ENCODE measurements at places on chromosomes 7 and 10. TPM values are rescaled to one million over a fixed set of nuclear protein-coding genes. Genes with fewer than 3 reads are reported as not detected.

Gene GRID1
- not detected for total RNA-seq

Gene MUC3A
- total RNA-seq: not detected

Gene CRTAC1
- not detected for total RNA-seq

Gene KLF14
- total RNA-seq: not detected

Gene CYP2E1
- 0.36 TPM for total RNA-seq

Gene SH2B2
- total RNA-seq: 0.56 TPM

Gene SSBP1
- 204 TPM for total RNA-seq

Gene FEZF1
- not detected for total RNA-seq

Gene PLEKHS1
- total RNA-seq: not detected

Gene CYP2W1
- not detected for total RNA-seq

Gene WNT2
- total RNA-seq: 1.4 TPM

Gene FGFBP3
- under 0.01 TPM for total RNA-seq

Gene AUTS2
- 1.4 TPM for total RNA-seq

Gene TACC2
- total RNA-seq: 2.9 TPM

Gene FXYD4
- not detected for total RNA-seq

Gene CADPS2
- 0.54 TPM for total RNA-seq

Gene CCDC201
- not detected for total RNA-seq

Gene DRGX
- not detected for total RNA-seq

Gene ZNF716
- total RNA-seq: not detected

Gene GPR37
- total RNA-seq: 9.2 TPM

Gene NUTM2E
- not detected for total RNA-seq

Gene CALML5
- total RNA-seq: not detected

Gene PRSS2
- not detected for total RNA-seq

Gene PNPLA8
- total RNA-seq: 23.9 TPM

Gene PRSS37
- total RNA-seq: not detected

Gene POLR2J2
- total RNA-seq: 1.3 TPM

Gene SERPINE1
- total RNA-seq: 1,441 TPM

Gene SORCS1
- total RNA-seq: not detected

Gene SEPHS1
- total RNA-seq: 69.4 TPM

Gene GIMAP4
- total RNA-seq: not detected

Gene CALHM3
- not detected for total RNA-seq

Gene PILRA
- not detected for total RNA-seq

Gene TMEM236
- total RNA-seq: not detected

Gene MDFIC
- total RNA-seq: 29.7 TPM

Gene OR2A42
- not detected for total RNA-seq

Gene AKR1B15
- not detected for total RNA-seq

Gene CFAP69
- 0.72 TPM for total RNA-seq

Gene CALHM1
- not detected for total RNA-seq

Gene HOXA1
- 0.83 TPM for total RNA-seq

Gene LIPN
- not detected for total RNA-seq

Gene PON1
- total RNA-seq: not detected

Measured in IMR-90 (cell line).